GM20000 (cell line): ENCODE measurements at places on chromosomes 12 and 14.

- DNase-seq = no peak
These were observed 406.2 kb upstream of the FLRT2 start for GRCh38 chr14:85123755-85124154.

DNA sequence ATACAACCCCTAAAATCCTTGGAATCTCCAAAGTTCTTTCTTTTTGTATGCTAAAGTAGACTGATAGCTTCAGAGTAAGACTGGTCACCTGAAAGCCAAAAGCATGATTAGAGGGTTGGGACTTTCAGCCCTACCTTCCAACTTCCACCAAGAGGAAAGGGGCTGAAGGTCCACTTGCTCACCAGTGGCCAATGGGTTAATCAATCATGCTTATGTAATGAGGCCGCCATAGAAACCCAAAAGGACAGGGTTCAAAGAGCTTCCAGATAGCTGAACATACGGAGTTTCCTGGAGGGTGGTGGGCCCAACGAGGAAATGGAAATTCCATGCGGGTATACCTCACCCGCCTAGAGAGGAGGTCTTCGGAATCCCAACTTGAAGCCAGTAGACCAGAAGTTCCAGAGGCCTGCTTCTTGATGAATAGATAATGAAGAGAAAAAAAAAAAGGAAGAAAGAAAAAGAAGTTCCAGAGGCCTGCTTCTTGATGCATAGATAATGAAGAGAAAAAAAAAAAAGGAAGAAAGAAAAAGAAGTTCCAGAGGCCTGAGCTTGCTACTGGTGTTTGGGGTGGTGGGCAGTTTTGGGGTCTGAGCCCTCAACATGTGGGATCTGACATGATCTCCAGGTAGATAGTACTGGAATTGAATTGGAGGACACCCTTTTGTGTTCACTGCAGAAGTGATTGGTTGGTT, 11.2 kb upstream of the BTG1 start:
- DNase-seq = no peak

- no peak for DNase-seq
These were observed 64.9 kb downstream of the TMX1 start for GRCh38 chr14:51304941-51305340.

GRCh38 chr12:96354326-96354725, 45.9 kb downstream of the CDK17 start:
- no peak for DNase-seq

DNA sequence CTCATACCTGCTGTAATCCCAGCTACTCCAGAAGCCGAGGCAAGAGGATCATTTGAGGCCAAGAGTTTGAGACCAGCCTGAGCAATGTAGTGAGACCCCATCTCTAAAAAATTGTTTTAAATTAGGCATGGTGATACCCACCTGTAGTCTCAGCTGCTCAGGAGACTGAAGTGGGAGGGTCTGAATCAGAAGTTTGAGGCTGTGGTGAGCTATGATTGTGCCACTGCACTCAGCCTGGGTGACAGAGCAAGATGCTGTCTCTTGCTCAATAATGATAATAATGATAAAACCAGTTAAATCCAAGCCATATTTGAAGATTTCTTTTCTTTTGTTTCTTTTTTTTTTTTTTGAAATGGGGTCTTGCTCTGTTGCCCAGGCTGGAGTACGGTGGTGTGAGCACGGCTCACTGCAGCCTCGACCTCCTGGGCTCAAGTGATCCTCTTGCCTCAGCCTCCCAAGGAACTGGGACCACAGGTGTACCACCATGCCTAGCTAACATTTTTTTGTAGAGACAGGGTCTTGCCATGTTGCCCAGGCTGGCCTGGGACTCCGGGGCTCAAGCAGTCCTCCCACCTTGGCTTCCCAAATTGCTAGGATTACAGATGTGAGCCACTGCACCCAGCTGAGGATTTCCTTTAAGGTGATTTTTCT, 12.8 kb downstream of the PSMA6 start:
- no peak for DNase-seq

DNA sequence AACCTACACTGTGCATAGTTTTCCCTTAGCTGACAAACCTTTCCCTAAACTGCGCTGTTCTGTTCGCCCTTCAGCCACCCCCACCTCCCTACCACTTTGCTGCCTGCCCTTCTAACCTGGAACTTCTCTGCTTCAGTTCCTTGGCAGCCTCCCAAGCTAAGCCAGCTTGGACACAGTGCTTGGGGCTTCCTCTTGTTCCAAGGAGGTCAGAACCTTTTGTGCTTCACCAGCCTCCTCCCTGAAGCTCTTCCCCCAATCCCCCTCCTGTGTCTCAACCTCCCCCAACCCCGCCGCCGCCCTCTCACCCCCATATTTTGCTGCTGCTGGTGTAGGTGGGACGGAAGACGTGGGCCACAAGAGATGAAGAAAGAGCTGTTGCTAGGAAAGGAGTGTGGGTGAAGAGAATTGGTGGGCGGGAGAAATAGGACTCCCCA, 8.1 kb upstream of the RIC8B start:
- DNase-seq = no peak

GRCh38 chr12:32483499-32483898, 84.1 kb downstream of the FGD4 start:
- DNase-seq = no peak

DNA sequence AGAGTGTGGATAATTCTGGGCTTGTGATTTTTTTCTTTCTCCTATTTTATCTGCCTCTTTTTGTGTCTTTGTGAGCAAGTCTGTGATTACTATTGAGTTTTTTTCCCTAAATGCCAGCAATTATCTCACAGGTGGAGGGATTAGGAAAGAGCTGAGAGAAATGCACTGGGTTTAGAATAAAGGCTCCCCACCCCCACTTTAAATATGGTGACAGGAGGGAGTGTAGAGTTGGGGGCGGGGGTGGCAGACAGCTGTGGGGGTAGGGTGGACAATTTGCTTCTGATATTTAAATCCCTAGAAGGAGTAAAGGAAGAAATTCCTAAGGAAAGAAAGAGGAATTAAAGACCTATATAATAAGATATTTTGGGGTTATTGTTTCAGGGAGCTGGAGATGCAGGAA, 145.9 kb downstream of the NRXN3 start:
- no peak for DNase-seq

- no peak for DNase-seq
These were observed at the start of gene PLEK2 for GRCh38 chr14:67411820-67412421. PLEK2 (minus strand) TSS chr14:67412165; CDS start chr14:67412059, 106 bp downstream.

DNA sequence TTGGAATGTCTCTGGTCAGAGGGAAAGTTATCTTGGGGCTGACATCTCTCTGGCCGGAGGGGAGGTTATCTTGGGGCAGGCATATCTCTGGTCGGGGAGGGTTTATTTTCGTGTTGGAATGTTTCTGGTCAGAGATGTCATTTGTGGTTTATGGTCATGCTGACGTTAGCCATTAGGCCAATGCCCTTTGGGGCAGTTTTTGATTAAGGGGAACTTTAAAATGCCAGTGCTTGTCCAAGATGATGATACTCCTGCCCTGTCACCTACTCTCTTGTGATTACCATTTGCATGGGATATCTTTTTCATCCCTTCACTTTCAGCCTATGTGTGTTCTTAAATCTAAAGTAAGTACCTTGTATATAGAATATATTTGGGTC, 29.0 kb upstream of the A2M start:
- DNase-seq = no peak

DNA sequence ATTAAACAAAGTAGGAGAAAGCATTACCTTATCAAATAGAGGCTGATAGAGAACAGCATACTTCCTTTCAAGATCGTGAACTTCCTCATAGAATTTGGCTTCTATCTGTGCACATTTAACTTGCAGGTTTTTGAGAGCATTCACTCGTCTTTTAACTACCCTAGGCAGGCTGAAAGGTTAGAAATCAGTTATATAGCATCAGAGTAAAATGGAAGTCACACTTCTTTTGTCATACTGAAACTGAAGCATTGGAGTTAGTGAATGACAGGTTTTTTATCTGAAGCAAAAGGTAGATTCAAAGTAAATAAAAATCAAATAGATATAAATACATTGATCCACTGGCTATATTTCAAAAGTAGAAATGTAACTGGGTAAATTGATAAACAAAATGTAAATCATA, 24.4 kb downstream of the NAP1L1 start:
- DNase-seq = no peak

- peak; percentile 36 for DNase-seq
These were observed 291.0 kb downstream of the SNAPC1 start for GRCh38 chr14:62053188-62053587.

- DNase-seq = peak; percentile 84
These were observed at the start of gene C12orf42 for GRCh38 chr12:103495469-103496456. C12orf42 (minus strand) TSS chr12:103495968; CDS start chr12:103478426, 17,542 bp downstream.

DNA sequence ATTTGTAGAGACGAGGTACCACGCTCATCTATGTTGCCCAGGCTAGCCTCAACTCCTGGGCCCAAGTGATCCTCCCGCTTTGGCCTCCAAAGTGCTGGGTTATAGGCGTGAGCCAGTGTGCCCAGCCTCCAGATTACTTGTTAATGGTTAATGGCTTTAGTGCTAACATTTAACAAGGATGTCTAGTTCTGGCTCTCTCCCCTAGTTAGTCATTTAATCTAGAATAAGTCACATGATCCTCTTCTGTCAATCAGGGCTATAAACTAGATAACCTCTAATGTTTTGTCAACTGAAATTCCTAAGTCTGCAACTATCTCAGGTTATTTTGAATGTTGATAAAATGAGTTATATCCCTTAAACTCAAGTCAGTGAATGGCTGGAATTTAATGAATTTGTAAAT, 15.7 kb downstream of the ACTR6 start:
- no peak for DNase-seq

GRCh38 chr12:126210448-126210847, 1145.2 kb downstream of the AACS start:
- DNase-seq = no peak

GRCh38 chr12:30515351-30515750, 180.3 kb downstream of the IPO8 start:
- no peak for DNase-seq

DNA sequence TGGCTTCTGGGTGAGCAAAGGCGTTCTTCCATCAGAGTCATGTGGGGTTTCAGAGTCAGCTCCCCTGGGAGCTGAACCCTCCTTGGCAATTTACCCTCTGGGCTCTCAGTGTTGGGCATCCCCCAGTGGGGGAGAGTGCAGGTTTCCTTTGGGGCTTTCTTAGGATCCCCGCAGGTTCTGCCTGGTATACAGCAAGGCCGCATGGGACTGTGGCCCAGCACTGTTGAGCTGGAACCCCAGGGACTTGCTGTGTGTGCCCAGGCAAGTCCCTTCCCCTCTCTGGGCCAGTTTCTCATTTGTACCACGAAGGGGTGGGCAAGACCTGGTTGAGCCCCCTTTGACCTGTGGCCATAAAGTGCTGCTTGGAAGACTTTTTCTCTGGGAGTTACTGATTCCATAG, 5.5 kb downstream of the FAM181A start:
- DNase-seq = no peak

GRCh38 chr14:53144244-53144643, 8.9 kb downstream of the DDHD1 start:
- peak; percentile 36 for DNase-seq

DNA sequence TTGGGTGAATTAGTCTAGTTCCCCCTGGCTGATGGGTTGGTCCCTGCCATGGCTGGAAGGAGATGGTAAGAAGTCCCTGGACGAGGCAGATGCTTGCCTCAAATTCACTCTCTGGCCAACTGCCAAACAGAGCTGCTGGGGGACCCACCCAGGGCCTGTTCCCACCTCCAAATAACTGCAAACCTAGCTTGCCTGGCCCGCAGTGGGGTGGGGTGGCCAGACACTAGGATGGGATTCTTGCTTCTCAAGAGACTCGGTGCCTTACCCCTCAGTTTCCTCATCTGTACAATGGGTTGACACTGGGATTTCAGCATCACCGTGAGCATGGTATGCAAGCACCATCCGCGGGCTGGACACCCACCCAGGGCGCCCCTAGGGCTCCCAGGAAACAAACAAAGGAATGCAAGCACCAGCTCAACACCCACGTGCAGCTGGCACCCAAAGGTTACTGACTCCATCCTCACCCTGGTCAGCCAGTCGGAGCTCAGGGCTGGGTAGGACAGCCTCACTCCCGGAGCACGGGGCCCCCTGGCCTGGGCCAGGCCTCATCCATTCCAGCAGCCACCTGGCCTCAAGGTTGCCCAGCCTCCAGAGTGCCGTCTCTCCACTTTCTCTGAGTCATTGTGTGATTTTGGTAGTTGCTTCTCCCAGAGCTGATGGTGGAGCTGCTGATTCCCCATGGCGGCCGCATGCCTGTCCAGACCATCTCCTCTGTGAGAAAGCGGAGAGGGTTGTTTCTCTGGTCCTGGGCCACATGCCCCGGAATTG, 205.2 kb upstream of the RTL1 start:
- DNase-seq = no peak

- DNase-seq = no peak
These were observed 55.9 kb downstream of the LRP6 start for GRCh38 chr12:12210983-12211382.
